Activated CD4-positive, alpha-beta T cell treated with anti-CD3 and anti-CD28 coated beads, Interleukin-2, amount 50 U/mL, for 48 hours (primary cell): ENCODE measurements at places on chromosomes 1 and 21.

- peak; percentile 49 for DNase-seq
Measured at GRCh38 chr1:152018537-152018936, 18.3 kb downstream of the S100A11 start.

GRCh38 chr1:182786223-182786994 lies 3.2 kb upstream of the NPL start:
- DNase-seq = peak; percentile 50

DNA sequence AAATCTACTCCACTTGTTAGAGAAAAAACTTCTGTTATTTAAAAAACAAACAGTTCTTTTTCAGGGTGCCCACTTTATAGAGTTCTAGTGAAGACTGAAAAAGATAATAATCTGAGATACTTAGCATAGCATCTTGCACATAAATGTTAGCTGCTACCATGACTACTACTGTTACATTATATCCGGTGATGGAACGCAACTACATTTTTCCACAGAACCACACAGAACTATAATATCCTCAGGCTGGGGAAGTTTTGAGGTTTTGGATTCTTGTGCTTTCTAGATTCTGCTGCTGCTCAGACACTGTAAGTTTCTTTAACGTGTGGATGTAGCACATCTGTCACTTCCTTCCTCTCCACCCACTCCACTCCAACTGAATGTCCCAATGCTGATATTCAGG lies 110.3 kb downstream of the PTPN14 start:
- no peak for DNase-seq

- DNase-seq = no peak
Measured at GRCh38 chr1:121483961-121484424, 299.2 kb downstream of the SRGAP2C start.

- DNase-seq = no peak
Measured at GRCh38 chr1:40982721-40983120, 3.2 kb downstream of the CTPS1 start.

DNA sequence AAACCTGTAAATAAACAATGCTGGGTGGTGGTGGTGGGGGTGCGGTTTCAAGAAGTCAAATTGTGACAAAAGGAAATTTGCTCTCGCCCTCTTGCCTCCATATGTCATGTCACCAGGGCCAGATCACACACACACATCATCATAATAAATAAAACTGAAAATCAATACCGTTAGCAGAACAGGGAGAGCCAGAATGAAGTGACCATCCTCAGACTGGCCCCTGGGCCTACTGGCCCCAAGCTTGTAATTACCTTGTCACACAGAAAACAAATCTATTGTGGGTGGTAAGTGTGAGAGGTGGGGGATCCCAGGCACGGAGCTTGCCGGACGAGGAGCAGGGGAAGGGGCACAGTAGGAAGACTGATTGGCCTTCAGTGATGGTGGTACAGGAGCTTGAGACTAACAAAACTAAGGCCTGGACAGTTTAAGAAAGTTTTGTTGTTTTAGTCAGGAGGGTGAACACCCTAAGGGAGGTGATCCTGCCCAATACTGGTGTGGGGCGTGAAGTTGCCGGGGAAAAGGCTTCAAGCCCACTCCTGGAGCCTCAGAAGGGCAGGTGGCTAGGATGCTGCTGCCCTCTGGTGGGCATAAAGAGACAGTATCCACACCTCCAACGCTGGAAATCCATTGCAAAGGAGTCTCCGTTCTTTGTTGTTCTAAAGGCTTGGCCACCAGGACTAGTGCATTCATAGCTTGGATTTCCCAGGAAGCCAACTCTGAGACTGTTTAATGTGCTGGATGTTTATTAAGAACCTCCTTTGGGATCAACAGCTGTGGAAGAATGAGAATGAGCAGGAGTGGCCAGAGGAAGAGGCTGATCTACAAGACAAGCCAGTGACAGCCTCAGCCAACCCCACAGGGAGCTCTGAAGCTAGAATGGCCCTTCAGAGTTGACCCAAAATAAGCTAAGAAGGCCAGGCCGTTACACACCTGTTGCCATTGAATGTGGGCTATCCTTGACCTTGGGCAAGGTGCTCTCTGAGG lies 8.1 kb upstream of the C1orf216 start:
- peak; percentile 37 for DNase-seq

DNA sequence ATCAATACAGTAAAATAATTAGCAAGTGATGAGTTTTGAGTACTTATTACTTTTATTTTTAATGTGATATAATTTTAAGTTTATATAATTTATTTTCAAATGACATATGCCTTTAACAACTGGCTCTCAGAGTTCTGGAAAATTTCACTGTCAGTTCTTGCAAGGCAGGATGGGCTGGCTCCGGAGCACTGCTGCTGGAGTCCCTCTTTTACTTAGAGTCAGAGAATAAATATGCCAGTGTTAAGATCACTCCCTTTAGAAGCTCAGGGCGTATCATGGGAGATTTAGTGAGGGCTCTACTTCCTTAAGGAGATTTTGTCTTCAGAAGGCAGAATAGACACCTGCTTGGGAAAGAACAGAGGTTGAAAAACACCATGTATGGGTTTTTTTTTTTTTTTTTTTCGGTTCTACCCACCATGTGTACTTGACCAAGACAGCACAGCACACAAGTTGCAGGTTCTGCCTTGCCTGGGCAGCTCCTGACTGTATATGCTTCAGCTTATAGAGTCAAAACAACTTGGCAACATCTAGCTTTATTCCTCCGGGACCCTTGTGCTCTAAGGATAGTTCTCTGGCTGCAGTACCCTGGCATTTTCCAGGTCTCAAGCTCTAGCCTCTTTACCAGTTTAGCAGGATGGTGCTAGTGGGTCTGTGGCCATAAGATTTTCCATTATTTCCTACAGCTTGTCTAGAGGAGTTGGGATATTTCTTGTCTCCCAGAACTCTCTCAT lies 29.7 kb upstream of the FMOD start:
- DNase-seq = no peak

DNA sequence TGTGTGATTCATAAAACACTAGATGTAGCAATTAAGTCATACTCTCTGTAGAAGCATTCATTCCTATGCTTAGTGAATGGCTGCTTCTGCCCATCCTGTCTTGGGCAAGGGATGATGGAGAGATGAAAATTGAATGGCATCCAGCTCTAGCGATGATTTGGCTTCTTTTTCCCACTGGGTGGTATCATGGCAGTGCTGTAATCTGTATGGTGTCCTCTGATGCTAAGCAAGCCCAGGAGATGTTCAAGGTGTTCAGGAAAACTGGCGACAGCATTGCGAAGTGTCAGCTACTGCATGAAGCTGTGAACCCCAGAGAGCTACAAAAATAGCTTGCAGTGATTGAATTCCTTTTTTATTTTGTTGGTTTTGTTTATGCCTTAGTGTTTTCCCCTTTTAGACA lies 48.9 kb upstream of the LEPR start:
- no peak for DNase-seq

- DNase-seq = no peak
Measured at GRCh38 chr1:228317411-228317828, 89.2 kb downstream of the TRIM11 start.

DNA sequence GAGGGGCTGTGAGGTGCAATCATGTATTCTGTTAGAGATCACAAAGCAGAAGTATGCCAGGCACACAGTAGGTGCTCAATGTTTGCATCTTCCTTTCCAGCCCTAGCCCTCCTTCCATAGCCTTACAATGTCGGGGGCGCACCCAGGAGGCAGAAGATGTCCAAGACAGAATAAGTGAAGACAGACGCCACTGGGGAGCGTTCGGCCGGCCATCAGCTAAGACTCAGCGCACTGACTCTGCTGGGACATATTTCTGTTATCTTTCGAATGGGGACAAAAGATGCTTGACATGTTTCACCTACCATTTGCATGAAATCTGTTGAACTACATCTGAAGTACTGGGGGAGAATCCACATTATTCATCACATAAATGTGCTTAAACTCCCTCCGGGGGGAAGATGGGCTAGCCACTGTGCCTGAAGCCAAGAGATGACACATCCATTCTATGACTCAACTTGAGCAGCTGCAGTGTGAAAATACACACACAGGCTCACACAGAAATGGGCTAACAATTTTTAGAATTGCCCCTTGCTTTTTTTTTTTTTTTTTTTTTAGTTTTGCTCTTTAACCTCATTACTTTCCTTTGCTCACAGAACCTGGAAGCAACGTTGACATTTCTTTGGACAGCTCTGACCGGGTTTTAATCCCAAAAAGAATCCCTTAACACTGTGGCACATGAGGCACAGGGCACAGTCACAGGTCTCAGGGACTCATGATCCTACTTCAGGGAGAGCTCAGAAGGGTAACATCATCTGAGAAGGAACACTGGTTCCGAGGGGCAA lies 7.9 kb downstream of the TIAM1 start:
- DNase-seq = peak; percentile 46

- DNase-seq = no peak
Measured at GRCh38 chr1:169970114-169970513, 76.4 kb upstream of the SCYL3 start.

- DNase-seq = no peak
Measured at GRCh38 chr1:215987092-215987875, 420.2 kb downstream of the KCTD3 start.

DNA sequence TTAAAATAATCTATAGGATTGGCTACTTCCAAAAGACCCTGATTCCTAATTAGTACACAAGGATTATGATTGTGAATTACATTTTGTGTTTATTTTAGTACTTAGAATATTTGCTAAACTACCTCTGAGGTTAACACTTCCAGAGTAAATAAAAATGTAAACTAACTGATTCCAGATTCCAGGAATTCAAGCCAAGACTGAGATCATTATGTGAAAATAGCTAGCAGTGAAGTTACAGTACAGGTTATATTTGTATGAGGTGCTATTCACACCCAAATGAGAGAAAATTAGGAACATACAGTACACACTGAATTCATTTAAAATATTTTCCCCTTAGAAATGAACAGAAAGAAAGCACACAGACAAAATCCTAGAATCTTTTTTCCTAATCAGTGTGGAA lies 28.8 kb downstream of the TTLL7 start:
- DNase-seq = no peak

GRCh38 chr1:160096274-160097116 lies 1.9 kb downstream of the IGSF8 start:
- no peak for DNase-seq

DNA sequence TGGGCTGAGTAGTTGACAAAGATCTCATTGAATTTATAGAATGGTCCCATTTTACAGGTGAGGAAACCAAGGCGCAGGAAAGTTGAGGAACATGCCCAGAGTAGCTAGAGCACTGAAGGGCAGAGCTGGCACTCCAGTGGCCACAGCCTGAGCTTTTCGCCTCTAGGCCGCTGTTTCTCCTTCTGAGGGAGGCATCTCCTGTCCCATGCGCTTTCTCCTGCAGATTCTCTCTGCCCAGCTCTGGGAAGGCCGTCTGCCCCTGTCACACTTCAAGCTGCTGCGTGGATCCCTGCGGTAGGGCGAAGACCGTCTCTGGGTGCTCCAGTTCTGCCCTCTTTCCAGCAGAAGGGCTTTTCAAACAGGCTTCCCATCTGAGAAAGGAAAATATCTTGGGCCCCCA lies 159.9 kb downstream of the ACTL8 start:
- no peak for DNase-seq

DNA sequence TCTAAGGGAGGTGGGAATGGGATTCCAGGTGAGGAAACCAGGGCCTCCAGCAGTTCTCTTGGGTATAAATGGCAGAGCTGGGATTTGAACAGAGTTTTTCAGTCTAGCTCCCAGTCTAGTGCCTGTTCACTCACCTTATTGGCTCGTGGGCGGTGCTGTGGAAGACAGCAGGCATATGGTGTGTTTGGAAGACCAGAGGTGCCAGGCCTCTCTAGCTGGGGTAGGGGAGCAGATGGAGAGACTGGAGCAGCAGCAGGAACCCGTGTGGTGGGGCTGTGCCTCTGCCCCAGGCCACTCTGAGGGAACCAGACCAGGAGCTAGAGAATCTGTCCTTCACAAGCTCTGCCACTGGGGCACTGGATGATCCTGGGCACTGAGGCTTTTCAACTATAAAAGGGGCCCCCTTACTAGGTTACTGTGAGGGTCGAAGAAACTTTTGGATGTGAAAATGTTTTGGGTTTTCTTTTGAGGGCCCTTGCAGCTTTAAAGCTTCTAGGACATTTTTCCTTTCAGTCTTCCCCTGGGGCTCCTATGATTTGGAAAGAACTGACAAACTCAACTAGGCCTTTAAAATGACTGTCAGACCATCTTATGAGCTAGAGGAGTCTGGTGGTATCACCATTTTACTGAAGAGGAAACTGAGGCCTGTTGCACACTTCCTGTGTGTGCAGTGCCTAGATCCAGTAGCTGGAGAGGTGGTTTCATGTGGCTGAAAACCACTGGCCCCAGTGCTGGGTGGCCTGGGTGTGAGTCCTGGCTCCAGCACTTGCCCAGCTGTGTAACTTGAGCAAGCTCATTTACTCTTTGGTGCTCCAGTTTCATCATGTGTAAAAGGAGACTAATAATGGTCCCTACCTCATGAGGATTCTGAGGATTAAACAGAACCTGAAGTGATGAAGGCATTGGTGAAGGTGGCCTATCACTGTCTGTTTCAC lies 6.1 kb downstream of the DMRTB1 start:
- no peak for DNase-seq

DNA sequence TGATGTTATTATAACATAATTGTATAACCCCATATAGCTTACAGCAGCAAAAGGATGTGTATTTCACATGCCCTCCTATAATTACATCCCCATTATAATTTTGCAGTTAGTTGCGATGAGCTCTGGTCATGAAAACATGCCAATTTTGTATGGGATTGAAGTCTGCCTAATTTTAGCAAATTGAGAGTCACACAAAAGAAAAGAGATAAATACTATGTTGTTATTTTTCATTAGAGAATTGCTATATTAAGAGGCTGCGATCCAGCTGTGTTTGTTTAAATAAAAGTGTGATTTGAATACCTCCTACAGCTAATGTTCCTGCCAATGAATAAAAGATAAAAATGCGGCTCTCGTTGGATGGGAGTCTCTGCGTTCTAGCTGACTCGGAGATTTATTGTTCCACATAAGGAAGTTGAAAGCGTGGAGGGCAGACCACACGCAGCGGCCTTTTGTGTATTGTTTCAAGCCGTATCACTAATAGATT lies 461.0 kb upstream of the NFIA start:
- no peak for DNase-seq

GRCh38 chr1:235093013-235093695 lies 35.5 kb downstream of the TOMM20 start:
- DNase-seq = no peak

- DNase-seq = no peak
Measured at GRCh38 chr1:208184966-208185654, 59.1 kb downstream of the PLXNA2 start.

- DNase-seq = no peak
Measured at GRCh38 chr1:93827633-93828366, 51.2 kb downstream of the DNTTIP2 start.

GRCh38 chr1:203503836-203504235 lies 9.9 kb downstream of the OPTC start:
- no peak for DNase-seq

DNA sequence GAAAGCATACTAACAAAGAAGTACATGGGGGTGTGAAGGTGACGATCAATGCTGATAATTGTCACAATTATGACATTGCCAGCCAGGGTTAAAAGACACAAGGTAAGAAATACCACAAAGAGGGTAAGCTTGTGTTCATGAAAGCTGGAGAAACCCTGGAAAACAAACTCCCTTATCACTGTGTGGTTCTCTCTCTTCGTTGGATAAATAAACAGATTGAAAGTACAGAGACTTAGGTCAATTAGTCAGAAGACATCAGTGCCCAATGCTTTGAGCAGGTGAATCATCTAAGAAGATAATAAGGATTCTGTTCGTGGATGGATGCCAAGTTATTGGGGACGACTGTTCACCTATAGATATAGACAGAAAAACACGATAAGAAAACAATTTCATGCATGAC lies 22.4 kb upstream of the FCER1A start:
- DNase-seq = no peak

GRCh38 chr1:64623750-64624191 lies 121.1 kb upstream of the RAVER2 start:
- peak; percentile 23 for DNase-seq

- DNase-seq = no peak
Measured at GRCh38 chr1:71026093-71026492, 21.5 kb downstream of the PTGER3 start.
